Endothelial cell of umbilical vein (primary cell): ENCODE measurements at places on chromosomes 4 and X. TPM values are rescaled to one million over a fixed set of nuclear protein-coding genes. Genes with fewer than 3 reads are reported as not detected.

Gene PRSS12
- 0.16 and 0.22 TPM in 2 replicates for polyA plus RNA-seq

Gene NUDT11
- 3.5 and 4.3 TPM in 2 replicates for polyA plus RNA-seq

Gene ADGRG4
- 0.08 and 0.13 TPM in 2 replicates for polyA plus RNA-seq

Gene ELF4
- 31.6 and 31.9 TPM in 2 replicates for polyA plus RNA-seq

Gene LANCL3
- 0.08 and 0.12 TPM in 2 replicates for polyA plus RNA-seq

Gene CT47A7
- not detected in 2 replicates for polyA plus RNA-seq

Gene FGF5
- 0.37 and 0.73 TPM in 2 replicates for polyA plus RNA-seq

Gene UXT
- 153 and 164 TPM in 2 replicates for polyA plus RNA-seq

Gene XAGE5
- polyA plus RNA-seq: not detected in 2 replicates

Gene ABCG2
- 2.9 and 3.4 TPM in 2 replicates for polyA plus RNA-seq

Gene MID1
- polyA plus RNA-seq: 18.1 and 21.3 TPM in 2 replicates

Gene DUX4
- not detected in 2 replicates for polyA plus RNA-seq

Gene KLHL4
- 7.2 and 9.8 TPM in 2 replicates for polyA plus RNA-seq

Gene ENPP6
- polyA plus RNA-seq: not detected in 2 replicates

Gene MAGEC2
- polyA plus RNA-seq: not detected in 2 replicates

Gene ENOX2
- polyA plus RNA-seq: 4.6 and 5.5 TPM in 2 replicates

Gene TMEM47
- 16.2 and 18.5 TPM in 2 replicates for polyA plus RNA-seq

Gene BEX5
- 0.73 and 0.88 TPM in 2 replicates for polyA plus RNA-seq

Gene CYLC1
- polyA plus RNA-seq: not detected in 2 replicates

Gene DSPP
- polyA plus RNA-seq: not detected in 2 replicates
